ENCODE measurements at places on chromosomes 13 and 19.
A peak's percentile ranks its signal among the peaks of the same experiment; 100 is the strongest.

GRCh38 chr13:29103065-29103800, 283.1 kb downstream of the MTUS2 start:
- DNase-seq, result no peak

DNA sequence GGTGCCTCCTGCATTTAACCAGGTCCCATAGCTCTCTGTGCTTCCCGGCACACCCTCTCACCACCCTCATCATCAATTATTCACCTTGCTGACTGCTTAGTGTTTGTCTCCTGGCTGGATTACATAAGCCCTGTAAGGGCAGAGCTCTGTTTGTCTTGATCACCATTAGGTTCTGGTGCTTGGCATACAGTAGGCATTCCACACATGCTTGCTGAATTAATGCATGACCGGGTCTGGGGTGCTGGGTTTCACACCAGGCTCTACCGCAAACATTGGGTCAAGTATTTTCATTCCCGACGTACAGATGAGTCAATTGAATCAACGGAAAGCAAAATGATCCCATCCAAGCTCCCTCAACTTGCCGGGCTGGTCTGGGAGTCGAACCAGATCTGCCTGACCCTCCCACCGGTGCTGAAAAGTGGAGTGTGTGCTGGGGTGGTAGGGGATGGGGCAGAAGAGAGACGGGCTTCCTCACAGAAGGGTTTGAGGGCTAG, 28.5 kb downstream of the VAV1 start:
- DNase-seq, result peak; percentile 16

DNA sequence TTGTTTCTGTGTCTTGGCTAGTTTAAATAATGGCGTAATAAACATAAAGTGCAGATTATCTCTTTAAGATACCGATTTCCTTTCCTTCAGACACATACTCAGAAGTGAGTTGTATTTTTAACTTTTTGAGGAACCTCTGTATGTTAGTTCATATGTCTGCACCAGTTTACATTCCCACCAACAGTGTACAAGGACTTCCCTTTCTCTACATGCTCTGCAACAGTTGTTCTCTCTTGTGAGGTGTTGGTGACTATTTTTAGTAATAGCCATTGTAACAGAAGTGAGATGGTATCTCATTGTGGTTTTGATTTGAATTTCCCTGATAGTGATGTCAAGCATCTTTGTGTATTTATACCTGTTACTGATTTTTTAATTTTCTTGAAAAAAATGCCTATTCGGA, 418.6 kb downstream of the UQCRFS1 start:
- no peak for DNase-seq

DNA sequence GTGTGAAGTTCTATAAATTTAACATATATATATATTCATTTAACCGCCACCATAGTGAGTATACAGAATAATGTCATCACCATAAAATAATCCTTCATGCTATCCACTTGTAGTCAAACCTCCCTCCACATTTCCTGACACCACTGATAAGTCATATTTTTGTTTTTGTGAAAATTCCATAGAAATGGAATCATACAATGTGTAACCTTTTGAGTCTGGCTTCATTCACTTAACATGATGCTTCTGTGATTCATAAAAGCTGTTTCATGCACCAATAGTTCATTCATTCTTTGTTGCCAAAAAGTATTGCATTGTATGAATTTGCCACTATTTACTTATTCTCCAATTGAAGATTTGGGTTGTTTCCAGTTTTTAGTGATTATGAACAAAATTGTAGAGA, 497.5 kb upstream of the PCDH20 start:
- peak; percentile 82 for DNase-seq

DNA sequence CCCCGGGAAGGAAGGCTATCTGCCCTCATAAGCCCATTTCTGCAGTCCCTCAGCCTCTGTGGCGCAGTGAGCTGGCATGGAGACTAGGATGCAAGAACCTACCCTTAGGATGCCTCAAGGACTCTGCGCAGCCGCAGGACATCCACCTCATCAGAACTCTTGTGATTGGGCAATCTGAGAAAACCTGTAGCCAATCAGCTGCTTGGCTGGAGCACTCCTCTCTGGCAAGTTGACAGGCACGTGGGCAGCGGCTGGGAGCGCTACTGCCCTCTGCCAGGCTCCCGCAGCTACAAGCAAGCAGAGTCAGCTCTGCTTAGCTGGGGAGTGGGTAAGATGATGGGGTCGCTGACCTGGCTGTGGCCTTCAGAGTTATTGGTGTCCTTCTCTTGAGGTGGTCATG, 1.5 kb upstream of the ECSIT start:
- peak; percentile 25 for DNase-seq

DNA sequence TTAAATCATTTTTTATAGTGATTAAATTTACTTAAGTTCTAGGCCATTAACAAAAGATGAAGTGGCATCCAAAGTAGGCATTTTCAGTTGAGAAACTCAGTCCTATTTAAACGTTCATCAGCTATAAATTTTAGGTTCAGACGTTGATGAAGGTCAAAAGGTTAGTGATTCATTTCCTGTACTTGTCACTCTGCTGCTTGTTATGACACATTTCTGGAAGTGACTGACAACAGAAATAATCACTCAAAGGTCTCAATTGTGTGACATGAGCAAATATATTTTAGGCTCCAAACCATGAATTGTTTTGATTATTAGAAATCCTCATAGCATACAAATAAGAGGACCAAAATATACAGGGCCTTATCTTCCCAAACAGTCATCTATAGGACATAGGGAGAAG, 10.3 kb upstream of the EDNRB start:
- DNase-seq, result no peak
